KG1 (cell line): ENCODE measurements at places on chromosomes 3 and 15.

GRCh38 chr15:45037936-45038335, 14.9 kb downstream of the SORD start:
- DNase-seq = no peak

DNA sequence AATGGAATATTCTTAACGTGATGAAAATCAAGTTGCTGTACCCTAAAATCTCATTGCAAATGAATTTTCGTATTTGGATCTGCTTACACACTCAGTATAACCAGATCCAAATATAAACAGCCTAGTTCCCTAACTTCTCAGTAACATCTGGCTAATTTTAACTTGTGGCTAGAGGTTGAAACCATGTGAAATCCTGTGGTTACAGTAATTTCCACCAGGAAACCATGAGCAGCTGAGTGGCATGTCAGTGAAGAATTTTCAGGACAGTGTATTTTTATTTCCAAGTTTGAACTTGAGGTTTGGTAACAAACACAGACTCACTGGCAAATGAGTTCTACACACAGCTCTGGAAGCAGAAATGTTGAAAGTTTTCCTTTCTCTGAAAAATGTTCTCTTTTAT, 754.1 kb downstream of the NR2F2 start:
- no peak for DNase-seq

DNA sequence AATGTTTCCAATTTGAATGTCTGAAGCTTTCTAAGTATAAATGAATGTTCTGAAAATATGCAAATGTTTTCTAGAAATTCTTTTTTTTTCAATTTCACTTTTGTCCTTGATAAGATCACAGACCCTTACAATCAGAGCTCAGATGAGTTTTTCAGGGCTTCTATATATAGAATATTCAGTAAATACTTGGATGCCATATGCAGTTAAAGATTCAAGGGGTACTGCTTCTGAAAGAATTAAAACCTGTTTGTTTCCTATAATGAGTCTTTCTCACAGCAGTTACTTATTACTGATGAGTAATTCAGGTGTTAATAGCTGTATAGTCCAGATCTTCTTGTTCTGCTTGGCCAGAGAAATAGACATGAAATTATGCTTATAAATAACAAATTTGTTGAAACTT, 812.6 kb downstream of the ZPLD1 start:
- DNase-seq = no peak

GRCh38 chr3:131795390-131796090, 239.3 kb downstream of the CPNE4 start:
- no peak for DNase-seq

- DNase-seq = no peak
These were observed 21.1 kb upstream of the SKOR1 start for GRCh38 chr15:67803996-67804843.

- peak; percentile 42 for DNase-seq
These were observed 140.2 kb downstream of the ITPR1 start for GRCh38 chr3:4633078-4634004.

DNA sequence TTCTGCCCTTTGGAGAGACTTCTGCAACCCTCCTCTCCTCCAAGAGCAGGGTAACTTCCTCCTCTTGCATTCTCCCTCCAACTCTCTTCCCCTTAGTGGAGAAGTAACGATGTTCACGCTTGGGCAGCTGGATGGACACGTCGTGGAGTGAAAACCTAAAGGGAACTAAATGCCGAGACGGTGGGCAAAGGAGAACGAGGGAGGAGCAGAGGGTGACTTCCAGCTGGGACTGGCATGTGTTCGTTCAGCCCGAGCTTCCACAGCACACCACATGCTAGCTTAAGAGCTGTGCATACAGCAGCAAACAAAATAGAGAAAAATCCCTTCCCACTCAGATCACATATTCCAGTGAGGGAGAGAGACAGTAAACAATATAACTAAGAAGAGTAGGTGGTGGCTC, 179.8 kb downstream of the SLCO3A1 start:
- DNase-seq = no peak

GRCh38 chr3:116886202-116886893, 176.8 kb downstream of the TUSC7 start:
- DNase-seq = no peak

- no peak for DNase-seq
These were observed 104.4 kb upstream of the ZBTB20 start for GRCh38 chr3:115251509-115251908.

- DNase-seq = no peak
These were observed 316.2 kb downstream of the PTPRG start for GRCh38 chr3:61877359-61878138.

DNA sequence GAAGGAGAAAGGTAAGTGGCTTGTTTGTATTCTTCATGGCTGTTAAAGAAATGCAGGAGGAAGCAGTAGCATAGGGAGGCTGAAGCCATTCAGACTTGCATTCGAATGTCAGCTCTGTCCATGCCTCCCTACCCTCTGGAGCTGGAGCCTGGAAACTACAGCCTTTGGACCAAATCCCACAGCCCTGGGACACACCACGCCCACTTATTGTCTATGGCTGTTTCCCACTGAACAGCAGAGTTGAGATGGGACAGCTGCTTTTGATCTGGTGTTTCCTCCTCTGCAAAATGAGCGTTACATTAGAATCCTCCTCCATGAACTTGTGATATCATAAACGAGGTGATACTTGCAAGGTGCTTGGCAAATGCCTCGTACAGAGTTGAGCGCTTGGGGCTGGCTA, 3.6 kb downstream of the FAM107A start:
- DNase-seq = no peak

- DNase-seq = no peak
These were observed 63.6 kb downstream of the TLE3 start for GRCh38 chr15:70034141-70034540.

GRCh38 chr3:73350996-73351395, 273.7 kb downstream of the PDZRN3 start:
- DNase-seq = no peak

DNA sequence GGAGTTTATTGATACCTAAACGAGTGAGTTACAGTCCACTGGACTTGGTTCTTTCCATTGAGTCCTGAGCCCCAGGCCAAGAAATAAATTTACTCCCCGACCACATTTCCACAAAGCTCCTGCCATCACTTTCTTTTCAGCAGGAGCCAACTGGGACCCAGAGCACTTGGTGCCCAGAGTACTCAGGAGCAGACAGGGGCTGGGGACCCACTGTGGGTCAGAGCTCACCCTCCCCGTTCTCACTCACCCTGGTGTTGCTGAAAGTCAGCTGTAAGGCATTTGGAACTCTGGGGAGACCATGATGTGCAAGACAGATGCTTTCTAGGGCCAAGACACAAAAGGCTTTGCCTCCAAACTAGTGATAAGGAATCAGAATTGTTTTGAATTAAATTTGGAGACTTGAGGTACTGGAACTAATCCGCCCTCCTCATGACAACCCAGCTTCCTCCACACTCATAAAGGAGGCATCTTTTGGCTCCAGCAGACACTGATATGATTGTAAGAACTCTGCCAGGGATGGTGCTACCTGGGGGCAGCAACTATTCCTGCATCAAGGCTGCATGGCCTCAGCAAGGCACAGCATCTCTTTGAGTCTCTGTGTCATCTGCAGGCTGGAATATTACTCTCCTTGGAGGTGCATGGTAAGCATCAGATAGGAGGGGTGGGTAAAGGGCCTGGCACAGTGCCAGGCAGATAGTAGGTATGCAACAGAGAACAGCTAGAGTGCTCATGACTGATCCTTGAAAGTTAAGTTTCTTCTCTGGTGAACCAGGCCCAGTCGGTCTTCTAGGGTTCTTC, 7.3 kb upstream of the CAMK1 start:
- DNase-seq = no peak

- no peak for DNase-seq
These were observed 73.7 kb upstream of the DLG1 start for GRCh38 chr3:197372047-197372661.
